ENCODE measurements at places on chromosomes 13 and 19.

DNA sequence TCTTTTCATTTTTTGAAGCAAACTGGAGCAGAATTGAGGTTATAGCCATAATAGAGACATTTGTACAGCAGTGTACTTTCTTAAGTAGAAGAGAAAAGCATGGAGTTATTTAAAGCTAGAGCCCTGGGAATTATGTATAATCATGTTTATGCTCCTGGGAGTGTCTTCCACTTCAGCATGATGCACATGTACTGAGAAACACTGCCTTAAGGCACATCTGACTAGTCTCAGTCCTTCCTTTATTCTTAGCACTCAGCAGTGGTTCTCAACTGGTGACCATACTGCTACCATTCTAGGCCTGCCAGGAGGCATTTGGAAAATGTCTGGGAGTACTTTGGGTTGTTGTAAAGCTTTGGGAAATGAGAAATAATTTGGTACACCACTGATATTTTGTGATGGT is 45.8 kb downstream of the VWA8 start:
- DNase-seq, result no peak

GRCh38 chr13:72716776-72717175 is 10.7 kb downstream of the MZT1 start:
- DNase-seq, result no peak

- no peak for DNase-seq
Measured at GRCh38 chr19:31356587-31357314, 7.5 kb upstream of the TSHZ3 start.

DNA sequence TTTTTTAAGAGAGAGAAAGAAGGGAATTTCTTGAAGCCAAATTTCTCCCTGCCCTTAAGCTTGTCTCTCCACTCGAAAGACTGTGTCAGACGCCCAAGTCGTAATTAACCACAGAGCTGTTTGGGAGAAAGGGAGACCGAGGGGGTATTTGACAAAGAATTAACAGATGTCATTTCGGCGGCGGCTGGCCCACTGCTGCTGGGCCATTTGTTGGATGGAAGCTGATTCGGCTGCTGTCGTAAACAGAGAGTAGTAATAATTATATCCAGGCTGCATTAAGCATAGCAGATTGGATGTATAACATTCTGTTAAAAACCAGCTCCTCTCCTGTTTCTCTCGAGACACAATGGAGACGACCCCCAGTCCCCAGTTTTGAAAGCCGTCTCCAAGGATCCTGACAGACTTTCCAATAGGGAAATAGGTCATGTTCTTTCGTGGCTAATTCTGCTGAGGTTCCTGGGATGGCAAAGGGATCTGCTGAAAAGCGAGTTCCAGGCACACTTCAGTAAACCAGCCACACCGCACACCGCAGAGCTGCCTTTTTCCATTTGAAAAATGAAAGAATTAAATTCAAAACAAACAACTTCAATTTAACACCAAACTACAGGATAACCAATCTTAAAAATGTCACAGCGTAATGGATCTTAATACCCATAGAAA is 71.5 kb downstream of the KCTD15 start:
- DNase-seq, result no peak

DNA sequence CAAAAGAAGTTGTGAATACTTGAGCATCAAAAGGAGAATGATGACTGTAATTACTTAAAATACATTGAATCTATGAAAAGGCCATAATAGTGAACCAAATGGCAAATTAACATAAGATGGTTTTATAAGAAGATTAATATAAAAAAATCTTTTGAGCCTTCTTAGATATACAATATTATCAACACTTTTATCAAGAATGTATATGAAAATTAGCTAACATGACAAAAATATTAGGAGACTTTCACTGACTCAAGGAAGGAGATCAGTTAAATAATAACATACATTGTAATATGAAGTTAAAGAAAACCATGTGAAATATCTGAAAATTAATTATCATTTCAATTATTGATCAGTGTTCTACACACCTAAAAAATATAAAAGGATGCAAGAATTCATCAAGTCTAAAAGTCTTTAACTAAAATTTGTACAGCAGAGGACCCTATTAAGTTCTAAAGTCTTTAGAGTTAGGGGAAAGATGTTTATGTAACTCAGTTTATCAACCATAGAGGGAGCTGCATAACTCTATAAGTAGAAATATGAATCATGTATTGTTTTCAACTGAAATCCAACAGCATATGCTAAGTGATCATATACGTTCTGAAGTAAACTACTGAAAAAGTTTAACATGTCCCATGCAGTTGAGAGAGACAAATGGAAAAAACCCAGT is 756.1 kb upstream of the MIR17HG start:
- DNase-seq, result no peak

- DNase-seq, result no peak
Measured at GRCh38 chr13:112204346-112205327, 137.7 kb downstream of the SOX1 start.

- DNase-seq, result no peak
Measured at GRCh38 chr13:113851826-113852535, 11.9 kb downstream of the GAS6 start.

DNA sequence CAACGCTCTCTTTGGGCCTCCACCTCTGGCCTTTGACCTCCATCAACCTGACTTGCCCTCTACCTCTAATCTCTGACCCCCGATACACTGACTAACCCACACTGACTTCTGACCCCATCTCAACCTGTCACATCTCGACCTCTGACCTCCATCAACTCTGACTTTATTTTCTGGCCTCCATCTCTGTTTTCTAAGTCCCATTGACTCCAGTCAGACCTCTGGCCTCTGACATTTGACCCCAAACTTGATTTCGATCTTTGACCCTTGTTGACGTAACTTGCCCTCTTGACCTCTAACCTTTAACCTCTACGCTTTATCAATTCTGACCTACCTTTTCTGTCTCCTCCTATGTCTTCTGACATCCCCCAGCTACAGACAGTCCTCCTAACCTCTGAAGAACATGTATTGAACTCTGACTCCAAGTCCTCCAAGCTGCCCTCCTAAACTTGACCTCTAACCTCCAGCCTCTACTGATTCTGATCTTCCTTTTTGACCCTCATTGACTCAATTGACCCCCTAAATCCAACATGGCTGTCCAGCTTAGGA is 780 bp downstream of the ACP4 start:
- no peak for DNase-seq

GRCh38 chr13:57128909-57129308 is 11.8 kb upstream of the PRR20A start:
- DNase-seq, result no peak
